ENCODE measurements at places on chromosomes 13 and 19.

DNA sequence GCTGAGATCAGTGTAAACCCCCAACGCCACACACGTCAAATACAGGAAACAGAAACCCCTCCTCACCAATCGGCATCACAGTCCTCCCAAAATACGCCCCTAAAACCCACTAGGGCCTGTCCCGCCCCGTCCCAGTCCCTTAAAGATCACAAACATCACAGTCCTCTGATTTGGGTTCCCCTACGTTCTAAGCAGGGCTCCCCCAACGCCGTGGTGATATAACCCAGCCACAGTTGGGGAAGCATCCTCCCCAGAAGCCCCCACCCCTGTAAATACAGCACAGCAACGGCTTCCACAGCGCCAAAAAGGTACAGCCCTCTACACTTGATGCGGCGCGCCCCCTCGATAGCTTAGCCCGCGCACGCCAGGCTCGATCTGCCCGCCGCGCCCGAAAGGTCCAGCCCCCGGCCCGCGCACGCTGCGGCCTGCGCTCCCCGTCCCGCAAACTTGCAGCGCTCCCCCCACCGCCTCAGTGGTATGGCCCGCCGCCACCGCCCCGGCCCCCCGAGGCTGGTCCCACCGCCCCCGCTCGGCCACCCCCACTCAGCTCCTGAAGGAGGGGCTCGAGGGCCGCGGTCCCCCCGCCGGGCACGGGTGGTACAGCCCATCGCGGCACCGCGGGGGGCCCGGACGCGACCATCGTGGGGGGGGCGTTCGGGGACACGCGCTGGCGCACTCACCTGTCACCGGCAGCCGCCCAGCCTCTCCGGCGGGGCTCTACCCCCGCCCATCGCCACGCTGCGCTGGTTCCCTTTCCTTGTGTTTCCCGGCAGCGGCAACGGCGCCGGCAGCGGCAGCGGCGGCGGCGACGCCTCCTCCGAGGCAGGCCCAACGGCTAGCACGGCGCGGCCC is at the start of gene AKT2:
TSS of gene AKT2 (minus strand) at position 845 of the 852 bp plus-strand sequence. CDS start 20,078 bp downstream, outside the sequence.
- DNase-seq: no peak

DNA sequence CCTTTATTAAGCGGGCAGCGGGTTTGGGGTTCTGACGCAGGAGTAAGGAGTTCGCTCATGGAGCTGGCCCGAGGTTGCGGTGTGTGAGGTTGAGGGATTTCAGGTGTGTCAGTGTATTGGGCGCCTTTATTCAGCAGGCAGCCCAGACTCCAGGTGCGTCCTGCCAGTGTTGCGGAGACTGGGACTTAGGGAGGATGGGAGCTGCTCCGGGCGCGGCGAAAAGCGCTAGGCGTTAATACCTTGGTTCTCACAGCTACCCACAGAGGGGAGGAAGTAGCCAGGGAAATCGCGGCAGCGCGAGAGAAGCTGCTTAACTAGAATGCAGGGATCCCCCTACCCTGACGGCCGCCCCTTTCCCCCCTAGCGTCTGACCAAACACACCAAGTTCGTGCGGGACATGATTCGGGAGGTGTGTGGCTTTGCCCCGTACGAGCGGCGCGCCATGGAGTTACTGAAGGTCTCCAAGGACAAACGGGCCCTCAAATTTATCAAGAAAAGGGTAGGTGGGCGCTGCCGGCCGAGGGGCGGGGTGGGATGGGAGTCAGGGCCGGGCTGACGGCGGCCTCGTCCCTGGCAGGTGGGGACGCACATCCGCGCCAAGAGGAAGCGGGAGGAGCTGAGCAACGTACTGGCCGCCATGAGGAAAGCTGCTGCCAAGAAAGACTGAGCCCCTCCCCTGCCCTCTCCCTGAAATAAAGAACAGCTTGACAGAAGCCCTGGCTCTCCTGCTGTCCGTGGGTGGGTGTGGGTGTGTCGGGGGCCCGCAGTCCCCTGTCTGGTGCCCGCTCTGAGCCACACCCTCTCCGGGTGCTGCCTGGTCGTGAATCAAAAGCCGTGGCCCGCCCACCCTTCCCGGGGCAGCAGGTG is 1.1 kb downstream of the RPL36 start:
- no peak for DNase-seq

GRCh38 chr19:18939922-18940768 is 872 bp downstream of the HOMER3 start:
- DNase-seq: no peak

- no peak for DNase-seq
Observed at GRCh38 chr13:76607866-76608265, 278.3 kb downstream of the KCTD12 start.

DNA sequence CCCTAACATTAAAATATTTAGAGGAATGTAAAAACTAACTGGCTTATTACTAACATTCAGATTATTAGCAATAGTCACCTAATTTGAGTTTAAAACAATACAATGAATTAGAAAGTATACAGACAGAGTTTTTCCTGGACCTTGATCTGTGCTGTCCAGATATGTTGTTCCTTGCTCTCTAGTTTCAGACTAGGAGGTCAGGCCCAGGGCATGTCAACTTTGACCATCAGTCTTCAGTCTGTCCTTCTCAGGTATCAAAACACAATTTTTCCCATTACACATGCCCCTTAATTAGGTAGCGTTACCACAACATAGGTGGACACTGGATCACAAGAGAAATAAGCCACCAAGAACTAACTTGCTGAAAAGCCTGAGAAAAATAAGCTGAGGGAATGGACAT is 197.0 kb downstream of the MAB21L1 start:
- DNase-seq: no peak

DNA sequence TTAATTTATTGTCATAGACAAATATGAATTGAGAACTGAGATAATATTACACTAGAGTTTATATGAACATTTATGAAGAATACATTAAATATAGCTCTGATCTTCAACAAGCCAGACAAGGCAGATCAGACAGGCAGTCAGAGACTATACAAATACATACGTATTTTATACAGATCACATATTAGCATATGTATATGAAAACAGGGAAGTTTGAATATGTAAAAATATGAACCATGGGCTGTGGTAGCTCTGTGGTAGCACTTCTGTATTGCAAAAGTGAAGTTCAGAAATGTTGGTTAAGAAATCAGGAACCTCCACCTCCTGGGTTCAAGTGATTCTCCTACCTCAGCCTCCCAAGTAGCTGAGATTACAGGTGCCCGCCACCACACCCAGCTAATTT is 20.7 kb downstream of the GPR180 start:
- no peak for DNase-seq

- DNase-seq: no peak
Observed at GRCh38 chr19:3160219-3160618, 18.4 kb upstream of the S1PR4 start.

GRCh38 chr13:97423300-97424045 is 10.5 kb upstream of the RAP2A start:
- DNase-seq: no peak

- DNase-seq: no peak
Observed at GRCh38 chr13:45892513-45892912, 41.0 kb upstream of the SIAH3 start.

DNA sequence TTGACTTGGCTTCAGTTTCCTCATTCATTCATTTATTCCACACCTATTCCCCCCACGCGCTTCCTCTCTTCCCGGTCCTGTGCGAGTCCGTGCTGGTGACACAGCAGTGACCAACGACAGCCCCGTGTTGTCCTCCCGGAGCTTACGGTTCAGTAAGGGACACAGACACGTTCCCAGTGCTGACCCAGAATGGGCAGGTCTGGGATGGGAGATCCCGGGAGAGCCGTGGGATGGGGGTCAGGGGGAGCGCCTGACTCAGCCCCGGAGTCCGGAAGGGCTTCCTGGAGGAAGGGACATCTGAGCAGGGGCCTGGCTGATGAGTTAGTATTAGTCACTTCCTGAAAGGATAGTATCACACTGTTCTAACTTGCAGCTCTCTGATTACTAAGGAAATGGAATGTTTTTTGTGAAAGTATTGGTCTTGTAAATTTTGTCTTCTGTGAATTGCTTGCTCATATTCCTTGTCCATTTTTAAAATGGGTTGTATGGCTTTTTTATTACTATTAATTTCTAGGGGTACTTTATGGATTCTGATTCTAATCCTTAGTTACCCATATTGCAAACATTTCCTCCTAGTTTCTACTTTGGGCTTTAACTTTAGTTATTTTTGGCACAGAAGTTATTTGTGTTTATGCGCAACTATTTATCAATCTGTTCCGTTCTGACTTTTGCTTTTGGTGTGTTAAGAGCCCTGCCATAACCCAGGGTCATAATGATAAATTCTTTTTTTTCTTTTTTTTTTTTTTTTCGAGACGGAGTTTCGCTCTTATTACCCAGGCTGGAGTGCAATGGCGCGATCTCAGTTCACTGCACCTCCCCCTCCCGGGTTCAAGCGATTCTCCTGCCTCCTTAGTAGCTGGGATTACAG is 708 bp upstream of the ERCC1 start:
- peak; percentile 35 for DNase-seq

DNA sequence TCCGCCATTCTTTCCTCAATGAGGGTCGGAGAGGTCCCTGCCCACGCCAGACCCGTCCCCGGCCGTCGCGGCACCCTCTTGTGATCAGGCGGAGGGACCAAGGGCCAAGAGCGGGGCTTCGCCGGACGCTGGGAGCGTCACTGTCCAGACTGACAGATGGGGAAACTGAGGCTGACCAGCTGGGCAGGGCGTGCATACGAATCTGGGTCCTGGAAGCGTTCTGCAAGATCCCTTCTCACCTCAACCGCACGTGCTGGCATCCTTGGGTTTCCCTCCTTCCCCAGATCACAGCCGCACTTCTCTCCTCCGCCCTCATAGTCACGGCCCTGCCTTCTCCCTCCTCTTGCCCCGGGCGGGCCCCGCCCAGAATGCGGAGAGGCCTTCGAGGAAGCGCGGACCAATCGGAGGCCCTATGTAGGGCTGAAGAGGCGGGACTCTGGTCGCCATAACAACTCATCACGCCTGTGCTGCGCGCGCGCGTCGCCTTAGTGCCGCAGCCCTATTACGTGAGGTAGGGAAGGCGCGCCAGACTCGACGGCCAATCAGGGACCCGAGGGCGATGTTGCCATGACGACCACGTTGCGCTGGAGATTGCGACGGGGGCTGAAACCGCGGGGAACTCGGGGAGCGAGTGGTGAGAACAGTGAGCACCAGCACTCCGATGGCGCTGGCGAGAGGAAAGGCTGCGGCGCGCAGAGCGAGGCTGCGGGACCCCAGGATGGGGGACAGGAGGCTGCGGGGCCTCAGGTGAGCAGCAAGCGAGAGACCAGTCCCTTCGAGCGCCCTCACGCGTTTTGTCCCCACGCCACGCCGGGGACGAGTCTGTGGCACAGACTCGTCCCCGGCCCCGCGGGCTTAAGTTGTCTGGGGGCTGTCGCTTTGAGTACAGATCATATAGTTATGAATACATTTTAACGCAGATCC is 5.7 kb downstream of the RNF225 start:
- DNase-seq: peak; percentile 92

DNA sequence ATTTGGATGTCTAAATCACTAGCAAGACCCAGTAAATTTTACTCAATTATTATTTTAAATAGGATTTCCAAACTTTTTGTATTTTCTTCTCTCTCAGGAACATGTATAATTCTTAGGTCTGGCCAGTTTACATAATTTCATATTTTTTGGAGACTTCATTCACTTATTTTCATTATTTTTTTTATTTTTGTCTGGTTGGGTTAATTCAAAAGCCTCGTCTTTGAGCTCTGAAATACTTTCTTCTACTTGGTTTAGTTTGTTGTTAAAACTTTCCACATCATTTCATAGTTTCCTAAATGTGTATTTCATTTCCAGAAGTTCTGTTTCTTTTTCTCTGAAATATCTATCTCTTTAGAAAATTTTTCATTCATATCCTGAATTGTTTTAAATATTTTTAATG is 322.9 kb upstream of the SPRY2 start:
- DNase-seq: no peak

GRCh38 chr19:18265582-18265981 is 8.7 kb downstream of the IQCN start:
- no peak for DNase-seq

DNA sequence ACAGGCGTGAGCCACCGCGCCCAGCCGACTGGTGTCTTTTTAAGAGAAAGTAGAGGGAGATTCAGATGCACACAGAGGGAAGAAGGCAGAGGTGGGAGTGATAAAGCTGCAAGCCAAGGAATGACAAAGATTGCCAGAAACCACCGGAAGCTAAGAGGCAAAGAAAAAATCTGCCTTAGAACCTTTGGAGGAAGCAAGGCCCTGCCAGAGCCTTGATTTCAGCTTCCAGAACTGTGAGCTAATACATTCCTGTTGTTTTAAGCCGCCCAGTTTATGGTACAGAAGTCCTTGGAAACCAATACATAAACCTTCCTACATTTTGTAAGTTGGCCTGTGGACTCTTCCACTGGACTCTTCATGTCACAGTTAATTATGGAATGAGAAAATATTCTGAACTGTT is 71.7 kb upstream of the SOX21 start:
- no peak for DNase-seq

GRCh38 chr13:26584713-26585112 is 27.2 kb downstream of the WASF3 start:
- no peak for DNase-seq

GRCh38 chr13:30572859-30573275 is 44.9 kb upstream of the USPL1 start:
- DNase-seq: no peak

GRCh38 chr19:44737238-44738071 is 11.1 kb upstream of the BCL3 start:
- DNase-seq: no peak

DNA sequence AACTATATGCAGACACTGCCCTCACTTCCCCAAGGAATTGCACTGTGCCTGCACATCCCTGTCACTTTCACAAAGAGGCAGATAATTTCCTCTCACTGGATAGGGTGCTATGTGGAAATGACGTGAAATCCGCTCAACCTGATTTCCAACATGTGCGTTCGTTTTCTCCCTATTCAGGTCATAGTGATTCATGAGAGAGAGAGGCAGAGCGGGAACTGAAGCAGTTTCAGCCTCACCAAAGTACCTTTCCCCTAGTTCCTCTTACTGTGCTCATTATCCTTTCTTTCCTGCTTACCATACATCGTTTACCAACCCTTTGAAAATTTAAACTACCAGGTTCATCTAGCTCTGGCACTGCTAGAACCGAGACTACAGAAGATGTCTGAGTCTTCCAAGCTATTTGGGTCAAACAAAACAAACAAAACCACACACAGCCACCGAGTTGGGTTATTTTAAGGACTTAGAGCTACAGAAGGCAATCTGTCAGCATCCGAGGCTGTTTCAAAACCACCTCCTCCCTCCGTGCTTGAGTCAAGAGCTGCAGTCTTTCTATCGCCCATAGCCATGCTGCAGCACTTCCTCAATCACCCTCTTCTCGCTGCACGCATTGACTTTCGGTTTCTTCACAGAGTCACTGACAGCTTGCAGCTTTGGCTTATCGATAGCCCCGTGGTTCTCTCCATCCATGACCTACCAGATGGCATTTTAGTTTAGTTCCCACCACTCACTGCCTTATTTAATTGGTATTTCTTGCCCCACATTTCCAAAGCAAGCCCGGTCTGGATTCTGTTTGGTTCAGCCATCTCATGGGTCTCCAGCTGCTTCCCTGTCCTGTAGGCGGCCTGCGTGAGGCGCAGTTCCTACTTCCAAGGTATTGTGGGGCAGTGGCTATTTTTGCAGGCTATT is 1395.8 kb downstream of the EFNB2 start:
- peak; percentile 90 for DNase-seq

GRCh38 chr19:5298471-5298901 is 42.1 kb downstream of the PTPRS start:
- DNase-seq: no peak

Data from SIG-M5 (cell line).